ENCODE measurements at places on chromosomes 16 and 17.

DNA sequence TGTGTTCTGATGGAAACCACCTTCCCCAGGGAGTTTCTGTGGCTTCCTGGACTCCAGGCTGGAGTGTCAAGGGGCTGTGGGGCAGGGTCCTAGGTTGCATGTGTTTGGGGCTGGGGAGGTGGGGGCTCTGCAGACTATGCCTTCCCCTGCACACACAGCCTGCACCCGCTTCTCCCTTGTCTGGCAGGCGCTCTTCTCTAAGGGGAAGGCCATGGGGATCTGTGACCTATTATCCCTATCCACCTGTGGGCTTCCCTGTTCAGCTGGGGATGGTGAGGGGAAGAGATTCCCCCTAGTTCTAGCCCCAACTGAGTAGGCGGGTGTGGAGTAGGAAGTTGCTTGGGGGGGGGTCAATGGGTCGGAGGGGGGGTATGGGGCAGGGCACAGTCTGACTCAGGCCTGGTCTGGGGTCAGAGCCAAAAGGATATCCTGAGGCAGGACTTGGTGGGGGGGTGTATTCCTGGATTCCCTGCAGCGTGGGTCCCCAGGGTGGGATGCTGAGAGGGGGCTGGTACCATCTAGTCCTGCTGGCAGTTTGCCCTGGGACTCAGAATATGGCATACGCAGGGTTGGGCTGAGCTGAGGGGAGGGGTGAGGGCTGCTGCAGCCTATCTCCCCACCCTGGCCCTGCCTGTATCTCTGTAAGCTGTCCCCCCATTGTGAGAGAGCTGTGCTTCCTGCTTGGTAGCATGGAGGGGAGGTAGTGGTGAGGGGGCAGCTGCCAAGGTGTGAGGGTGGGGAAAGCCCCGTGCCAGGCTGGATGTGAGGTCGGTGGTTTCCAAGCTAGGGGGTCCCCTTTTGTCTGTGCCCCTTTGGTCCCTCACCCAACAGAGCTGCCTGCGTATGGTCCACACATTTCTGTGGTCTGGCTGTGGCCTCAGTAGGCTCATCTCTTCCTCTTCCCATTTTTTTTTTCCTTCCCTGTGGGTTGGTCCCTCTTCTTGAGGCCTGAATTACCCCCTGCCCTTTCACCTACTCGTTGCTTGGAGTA, 14.7 kb downstream of the RARA start:
- no peak for DNase-seq

DNA sequence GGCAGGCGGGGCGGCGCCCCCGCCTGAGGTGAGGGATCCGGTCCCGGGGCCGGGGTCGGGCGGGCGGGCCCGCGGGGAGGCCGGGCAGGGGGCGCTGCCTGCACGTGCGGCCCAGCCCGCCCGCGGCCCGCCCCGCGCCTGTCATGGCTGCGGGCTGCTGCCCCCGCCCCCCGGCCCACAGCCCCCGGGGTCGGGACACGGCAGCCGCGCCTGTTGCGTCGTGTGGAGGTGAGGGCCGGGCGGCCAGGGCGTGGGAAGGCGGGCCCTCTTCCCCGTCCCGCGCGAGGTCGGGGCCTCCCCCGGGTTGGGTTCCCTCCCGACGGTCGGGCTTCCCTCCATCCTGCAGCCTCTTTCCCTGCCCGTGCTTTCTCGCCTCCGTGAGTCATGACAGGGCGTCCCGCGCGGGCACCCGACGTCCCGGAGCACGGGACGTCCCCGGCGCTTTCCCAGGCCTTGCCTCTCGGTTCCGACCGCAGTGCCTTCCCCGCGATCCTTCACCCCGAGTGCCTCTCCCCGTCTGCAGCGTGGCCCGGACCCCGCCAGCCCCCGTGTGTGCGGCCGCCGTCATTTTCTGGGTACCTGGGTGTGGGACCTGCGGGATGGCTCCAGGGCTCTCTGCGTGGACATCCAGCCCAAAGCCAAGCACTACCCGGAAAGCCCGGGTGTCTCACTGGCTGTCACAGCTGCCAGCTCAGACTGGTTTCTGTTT, 76.7 kb downstream of the CHD9 start:
- DNase-seq, result no peak

DNA sequence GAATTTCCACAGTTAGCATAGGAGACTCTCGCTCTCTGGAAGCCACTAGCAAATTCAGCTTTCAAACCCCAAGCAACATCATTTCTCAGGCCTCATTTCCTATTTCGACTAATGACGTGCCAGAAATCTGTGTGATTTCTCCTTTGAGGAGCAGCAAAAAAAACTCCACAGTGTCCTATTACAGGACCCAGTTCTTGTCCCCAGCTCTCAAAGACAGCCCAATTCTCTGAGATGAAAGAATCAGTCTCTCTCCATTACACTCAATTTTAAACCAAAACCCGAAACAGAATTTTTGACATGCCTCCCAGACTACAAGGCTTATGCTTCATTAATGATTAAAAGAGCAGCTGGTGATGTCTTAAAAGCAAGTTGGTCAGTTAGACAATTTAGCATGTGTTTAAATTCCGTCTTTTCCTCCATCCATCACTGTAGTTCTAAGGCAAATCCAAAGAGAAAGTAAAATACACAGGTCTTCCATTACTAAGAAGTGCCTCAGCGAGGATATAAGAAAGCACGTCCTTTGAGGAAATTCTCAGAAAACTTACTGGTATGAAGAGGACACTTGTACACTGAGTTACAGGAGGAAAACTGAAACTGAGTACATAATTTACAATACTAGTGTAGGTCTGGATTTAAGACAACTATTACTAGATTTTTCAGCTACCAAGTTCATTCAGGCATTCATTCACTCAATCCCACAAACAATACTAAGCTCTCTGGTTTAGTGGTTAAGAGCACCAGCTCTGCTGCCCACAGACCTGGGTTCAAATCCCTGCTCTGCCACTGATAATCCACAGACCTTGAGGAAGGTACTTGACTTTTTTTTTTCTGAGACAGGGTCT, 12.5 kb downstream of the TOM1L2 start:
- DNase-seq, result no peak

- DNase-seq, result no peak
Observed at GRCh38 chr16:77645764-77646163, 76.5 kb upstream of the NUDT7 start.

GRCh38 chr16:81558444-81559175, 114.0 kb downstream of the CMIP start:
- peak; percentile 16 for DNase-seq
